SK-N-SH treated with all-trans-retinoic acid at 6 μM for 48 hours (cell line): ENCODE measurements at places on chromosomes 4 and X.
A peak's percentile ranks its signal among the peaks of the same experiment; 100 is the strongest.

GRCh38 chrX:1103360-1103759 is 109.1 kb downstream of the CRLF2 start:
- no peak for ATAC-seq

DNA sequence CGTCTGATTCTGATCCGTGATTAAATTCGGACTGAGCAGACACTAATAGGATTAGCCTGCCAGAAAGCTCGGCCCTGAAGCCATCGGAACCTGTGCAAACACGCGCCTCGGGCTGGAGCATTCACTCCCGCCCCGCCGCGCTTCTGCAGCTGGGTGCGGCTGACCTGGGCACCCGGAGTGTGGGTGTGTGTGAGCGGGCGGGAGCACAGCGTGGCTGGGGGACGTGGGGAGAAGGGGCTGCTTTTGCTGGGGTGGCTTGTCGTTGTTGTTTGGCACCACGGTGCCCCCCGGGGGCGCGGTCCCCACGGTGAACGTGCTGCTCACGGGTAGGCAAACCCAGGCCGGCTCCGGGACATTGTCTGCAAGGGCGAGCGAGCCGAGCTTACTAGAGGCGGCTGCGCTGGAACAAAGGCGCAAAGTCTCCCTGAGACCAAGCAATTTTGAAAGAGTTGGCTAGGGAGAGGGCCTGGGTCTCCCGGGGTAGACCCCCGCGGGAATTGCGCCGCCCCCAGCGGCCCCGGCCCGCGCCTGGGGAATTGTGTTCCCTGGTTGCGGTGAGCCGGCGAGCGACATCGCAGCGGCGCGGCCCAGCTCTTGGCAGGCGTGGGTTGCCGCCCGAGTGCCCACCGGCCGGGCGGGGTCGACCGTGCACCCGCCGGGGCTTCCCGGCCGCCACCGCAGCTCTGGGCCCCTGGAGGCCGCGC is 1.4 kb downstream of the MAMLD1 start:
- ATAC-seq, result peak; percentile 7

DNA sequence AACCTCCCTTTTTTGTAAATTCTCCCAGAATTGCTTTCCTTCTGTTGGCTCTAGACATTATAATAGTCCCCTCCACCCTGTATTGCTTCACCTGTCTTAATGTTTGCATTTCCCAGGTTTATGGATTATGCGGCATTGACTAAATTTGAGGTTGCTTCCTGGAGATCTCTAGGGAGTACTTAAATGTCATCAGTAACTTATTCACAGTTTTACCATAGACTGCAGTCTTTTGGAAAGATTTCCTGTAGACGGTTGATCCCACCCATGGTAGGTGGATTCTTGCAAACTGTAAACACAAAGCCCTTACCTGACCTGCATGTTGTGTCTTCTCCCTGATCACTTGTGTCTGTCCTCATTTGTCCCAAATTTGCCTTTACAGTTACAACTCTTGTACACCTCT is 6.2 kb upstream of the NOX1 start:
- ATAC-seq, result no peak

GRCh38 chr4:46931981-46932380 is 22.9 kb upstream of the COX7B2 start:
- peak; percentile 84 for ATAC-seq

- ATAC-seq, result no peak
Observed at GRCh38 chr4:187307131-187307530, 583.5 kb upstream of the FAT1 start.

GRCh38 chr4:169791062-169791461 is 33.3 kb upstream of the HPF1 start:
- no peak for ATAC-seq

- ATAC-seq, result no peak
Observed at GRCh38 chr4:13601848-13602247, 25.7 kb downstream of the BOD1L1 start.

GRCh38 chrX:20433388-20433775 is 166.7 kb upstream of the RPS6KA3 start:
- ATAC-seq, result no peak

DNA sequence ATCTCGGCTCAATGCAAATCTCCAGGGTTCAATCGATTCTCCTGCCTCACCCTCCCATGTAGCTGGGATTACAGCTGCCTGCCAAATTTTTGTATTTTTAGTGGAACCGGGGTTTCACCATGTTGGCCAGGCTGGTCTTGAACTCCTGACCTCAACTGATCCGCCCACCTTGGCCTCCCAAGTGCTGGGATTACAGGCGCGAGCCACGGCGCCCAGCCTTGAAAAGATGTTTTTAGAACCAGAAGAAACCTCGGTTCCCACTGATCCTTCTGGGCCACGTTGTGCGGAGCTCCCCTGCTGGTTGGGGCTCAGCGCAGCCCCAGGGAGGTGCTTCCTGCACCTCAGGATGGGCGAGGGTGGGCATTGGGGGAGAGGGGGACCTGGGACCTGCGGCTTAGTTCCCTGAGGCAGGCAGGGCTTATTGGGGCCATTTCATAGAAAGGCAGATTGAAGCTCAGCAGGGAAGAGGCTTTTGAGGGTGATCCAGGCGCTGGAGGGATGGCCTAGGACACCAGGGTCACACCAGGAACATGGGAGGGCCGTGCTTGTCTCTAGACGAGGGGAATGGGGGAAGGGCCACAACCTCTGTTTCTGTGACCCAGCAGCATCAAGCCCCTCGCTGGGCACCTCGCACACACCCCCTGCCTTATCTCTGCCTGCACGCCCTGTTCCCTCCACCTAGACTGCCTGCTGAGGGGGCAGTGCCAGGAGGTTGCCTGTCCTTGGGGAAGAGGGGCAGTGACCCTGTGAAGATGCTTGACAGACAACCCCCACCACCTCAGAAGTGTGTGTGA is 6.3 kb upstream of the ADD1 start:
- peak; percentile 8; the same call in 1 of the 3 replicates for ATAC-seq

- peak; percentile 33; the same call in 1 of the 3 replicates for ATAC-seq
Observed at GRCh38 chr4:161419822-161420221, 744.0 kb downstream of the FSTL5 start.

DNA sequence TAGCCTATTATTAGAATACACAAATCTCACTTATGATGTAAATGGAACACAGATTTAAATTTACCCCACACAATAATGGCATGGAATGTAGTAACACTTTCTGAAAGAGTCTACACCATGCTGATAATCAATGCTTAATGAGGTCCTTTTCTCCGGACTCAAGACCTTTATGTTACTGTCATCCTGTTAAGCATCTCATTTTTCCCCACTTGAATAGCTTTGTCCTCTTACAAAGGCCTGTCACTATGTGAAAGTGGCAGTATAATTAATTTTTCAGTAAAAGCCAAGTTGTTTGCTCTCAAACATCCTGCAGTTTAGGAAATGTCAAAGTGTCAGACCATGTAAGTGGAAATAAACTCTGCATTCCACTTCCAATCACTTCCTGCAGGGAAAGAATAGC is 96.4 kb downstream of the GPC3 start:
- no peak for ATAC-seq

GRCh38 chrX:46838974-46839480 is 2.2 kb downstream of the RP2 start:
- ATAC-seq, result no peak

DNA sequence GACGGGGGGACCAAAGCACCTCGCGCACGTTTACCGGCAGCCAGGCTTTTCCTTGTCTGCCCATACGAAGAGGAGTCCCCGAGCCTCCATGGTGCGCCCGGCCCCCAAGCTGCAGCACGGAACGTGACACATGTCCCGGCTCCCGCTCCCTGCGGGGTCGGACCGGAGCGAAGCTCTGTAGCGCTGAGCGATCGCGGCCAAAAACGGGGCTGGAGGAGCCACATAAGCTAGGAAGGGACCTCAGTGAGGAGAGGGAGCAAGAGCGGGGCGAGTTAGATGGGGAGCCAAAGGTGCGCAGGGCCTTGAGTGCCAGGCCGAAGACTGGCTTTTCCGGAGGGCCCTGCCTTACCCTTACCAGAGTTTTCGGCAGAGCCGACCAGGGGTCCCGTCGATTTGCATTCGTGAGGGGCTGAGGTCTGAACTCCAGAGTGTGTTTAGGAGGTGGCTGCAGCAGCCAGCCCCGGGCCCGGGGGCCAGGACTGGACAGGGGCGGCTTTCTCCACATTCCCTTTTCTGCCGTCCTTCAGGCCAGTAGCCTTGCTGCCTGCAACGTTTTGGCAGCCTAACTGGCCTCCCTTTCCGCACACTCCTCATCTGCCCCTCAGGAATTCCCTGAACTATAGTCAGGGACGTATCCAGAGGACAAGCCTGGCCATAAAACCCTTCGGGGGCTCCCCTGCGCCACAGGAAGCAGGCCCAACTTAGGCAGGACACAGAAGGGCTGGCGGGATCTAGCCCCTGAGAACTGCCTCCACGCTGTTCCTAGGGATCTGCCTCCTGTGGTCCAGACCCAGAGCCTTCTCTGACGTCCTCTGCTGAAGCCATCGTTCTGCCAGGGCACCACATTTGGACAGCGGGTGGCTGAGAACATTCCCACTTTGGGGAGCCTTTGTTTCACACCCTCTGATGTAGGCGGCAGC is 689 bp downstream of the SSR4 start:
- ATAC-seq, result peak; percentile 9

DNA sequence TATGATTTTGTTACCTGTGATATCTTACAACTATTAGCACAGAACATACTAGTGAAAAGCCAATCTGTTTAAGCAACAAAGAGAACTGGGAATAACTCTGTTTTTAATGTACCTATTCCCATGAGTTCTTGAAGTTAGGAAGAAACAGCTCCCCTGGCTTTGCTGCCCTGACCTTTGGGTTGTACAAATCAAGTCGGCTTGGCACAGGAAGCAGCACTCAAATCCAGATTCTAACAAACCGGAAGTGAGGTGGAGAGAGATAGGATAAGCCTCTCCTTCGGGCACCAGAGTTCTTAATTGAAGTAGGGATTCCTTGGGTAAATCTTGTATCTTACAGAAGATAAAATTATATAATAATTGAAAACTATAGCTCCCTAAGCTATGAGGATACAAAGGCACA is 144.8 kb upstream of the CPEB2 start:
- ATAC-seq, result no peak

DNA sequence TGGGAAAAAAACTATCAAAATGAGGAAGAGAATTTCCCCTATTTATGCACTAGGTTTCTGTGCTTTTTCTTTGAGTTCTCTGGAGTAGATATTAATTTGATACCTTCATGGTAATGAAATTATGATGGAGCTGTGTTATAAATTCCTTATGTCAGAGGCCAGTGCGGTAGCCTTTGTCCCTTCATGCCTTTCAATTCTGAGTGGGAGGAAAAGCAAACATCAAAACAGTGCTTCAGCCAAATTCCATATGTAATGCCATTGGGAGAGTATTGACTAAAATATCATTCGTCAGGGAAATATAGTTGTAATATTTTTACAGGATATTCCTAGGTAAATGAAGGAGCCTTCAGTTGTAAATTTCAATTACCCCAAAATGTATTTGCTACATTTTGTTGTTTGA is 17.5 kb upstream of the RGN start:
- ATAC-seq, result no peak

DNA sequence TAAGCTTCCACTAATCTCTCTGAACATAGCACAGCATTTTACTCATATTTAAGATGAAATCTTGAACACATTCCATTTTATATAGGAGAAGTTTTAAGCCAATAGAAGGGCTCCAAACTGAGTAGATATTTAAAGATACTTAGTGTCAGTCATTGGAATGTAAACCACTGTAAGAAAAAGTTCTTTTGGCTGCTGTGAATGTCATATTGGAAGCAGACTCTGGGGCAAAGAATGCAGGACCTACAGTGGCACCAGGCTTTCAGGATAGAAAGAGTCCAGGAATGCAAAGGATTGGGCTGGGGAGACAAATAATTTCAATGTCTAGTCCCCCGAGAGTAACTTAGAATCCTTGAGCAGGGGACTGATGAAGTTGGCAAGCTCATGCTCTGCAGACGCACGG is 1047.7 kb downstream of the STIM2 start:
- no peak for ATAC-seq

GRCh38 chrX:143340190-143340589 is 177.1 kb downstream of the SPANXN3 start:
- no peak for ATAC-seq

GRCh38 chr4:61786211-61786610 is 586.1 kb downstream of the ADGRL3 start:
- ATAC-seq, result no peak

- no peak for ATAC-seq
Observed at GRCh38 chrX:47631676-47632075, 1.9 kb upstream of the CFP start.

GRCh38 chr4:128863312-128864075 is 54.0 kb downstream of the JADE1 start:
- ATAC-seq, result peak; percentile 90

DNA sequence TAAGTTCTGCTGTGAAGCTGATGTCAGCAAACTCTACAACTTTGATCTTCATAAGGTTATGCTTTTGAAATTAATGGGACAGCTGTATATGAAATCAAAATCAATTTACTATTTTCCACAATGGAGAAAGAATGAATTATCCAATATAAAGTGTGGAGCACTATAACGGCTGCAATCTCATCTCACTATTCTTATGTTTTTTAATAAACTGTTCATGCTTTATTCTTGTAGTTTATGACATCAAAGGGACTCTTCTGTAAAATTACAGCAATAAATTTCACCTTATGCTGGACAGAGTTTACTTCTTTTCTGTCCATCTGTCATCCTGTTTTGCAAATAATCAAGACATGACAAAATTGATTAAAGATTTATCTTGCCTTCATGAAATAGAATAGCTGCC is 192.5 kb downstream of the TECRL start:
- no peak for ATAC-seq

- peak; percentile 95 for ATAC-seq
Observed at GRCh38 chrX:150772150-150772970, 79.2 kb downstream of the MTMR1 start.

GRCh38 chrX:150873616-150874015 is 24.9 kb downstream of the CD99L2 start:
- ATAC-seq, result no peak

- peak; percentile 75 for ATAC-seq
Observed at GRCh38 chr4:106652095-106652494, 283.5 kb upstream of the GIMD1 start.

DNA sequence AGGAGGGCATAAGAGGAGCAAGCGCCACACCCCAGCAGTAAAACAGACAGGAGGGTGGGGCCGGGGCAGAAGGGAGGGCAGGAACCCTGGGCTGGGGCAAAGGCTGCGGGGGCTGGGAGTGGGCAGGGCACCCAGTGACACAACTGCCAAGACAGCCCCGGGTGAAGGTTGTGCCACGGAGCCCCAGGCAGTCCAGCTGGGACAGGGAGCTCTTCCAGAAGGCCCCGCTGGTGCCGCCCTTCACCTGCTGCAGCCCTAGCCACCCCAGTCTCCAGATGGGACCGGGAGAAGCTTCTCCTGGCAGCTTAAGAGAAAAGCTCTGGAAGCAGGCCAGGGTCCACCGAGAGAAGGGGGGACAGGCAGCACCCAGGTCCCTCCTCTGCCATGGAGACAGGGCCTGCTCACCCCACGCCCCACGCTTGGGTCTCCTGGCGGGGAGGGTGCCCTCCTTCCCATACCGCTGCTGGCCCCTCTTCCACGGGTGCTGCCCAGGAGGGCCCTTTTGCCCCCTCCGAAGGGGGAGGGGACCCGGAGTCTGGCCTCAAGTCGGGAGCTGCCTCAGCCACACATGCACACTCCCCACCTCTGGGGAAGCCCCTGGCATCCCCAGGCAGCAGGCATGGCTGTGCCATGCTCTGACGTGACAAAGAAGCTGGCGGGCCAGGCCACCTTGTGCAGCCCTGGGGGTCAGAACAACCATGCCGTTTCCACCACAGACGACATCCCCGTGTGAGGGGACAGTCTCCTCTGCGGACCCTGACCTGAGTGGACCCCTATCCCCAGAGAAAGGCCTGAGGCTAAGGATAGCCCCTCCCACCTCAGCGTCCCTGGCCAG is 1.5 kb downstream of the DGKQ start:
- no peak for ATAC-seq

- ATAC-seq, result no peak
Observed at GRCh38 chr4:15551740-15552446, 82.2 kb downstream of the CC2D2A start.
